ENCODE measurements at places on chromosomes 6 and 20.

DNA sequence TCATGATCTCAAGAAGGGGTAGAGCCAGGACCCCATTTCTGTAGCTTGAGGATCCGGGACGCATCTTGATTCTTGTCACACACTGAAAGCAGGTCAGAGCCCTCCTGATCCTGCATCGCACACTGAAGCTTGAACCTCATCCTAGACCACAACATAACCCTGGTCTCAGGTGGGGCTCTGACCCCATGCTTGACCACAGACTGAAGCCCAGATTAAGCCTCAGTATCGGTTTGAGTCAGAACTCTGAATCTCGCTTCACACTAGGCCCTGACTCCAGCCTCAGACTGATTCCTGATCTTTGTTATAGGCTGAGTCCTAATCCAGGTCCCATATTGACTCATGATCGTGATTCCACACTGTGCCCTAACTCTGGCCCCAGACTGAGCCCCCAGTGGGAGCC, 8.5 kb upstream of the RSPO4 start:
- no peak overlapping the region for H3K27ac ChIP-seq
- DNase-seq, result no peak
- H3K4me3 ChIP-seq, result no peak overlapping the region
- H3K27me3 ChIP-seq, result no peaks in the 10 kb centered on the region
- H3K4me1 ChIP-seq, result no peaks in the 10 kb centered on the region
- no peaks in the 10 kb centered on the region for H3K36me3 ChIP-seq

DNA sequence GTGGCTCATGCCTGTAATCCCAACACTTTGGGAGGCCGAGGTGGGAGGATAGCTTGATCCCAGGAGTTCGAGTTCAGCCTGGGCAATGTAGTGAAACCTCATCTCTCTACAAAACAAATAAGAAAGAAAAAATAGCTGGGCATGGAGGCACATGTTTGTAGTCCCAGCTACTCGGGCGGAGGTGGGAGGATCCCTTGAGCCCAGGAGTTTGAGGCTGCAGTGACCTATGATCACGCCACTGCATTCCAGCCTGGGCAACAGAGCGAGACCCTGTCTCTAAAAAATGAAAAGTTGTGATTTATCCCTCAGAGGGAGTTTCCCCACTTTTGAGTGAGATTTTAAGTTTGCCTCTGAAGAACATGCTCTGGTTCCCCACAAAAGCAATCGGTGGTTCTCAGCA, 17.4 kb upstream of the BMP7 start:
- no peak overlapping the region for H3K27ac ChIP-seq
- peaks cover 90% of the 10 kb centered on the region for H3K27me3 ChIP-seq
- no peaks in the 10 kb centered on the region for H3K4me1 ChIP-seq
- no peak for DNase-seq
- no peaks in the 10 kb centered on the region for H3K36me3 ChIP-seq

DNA sequence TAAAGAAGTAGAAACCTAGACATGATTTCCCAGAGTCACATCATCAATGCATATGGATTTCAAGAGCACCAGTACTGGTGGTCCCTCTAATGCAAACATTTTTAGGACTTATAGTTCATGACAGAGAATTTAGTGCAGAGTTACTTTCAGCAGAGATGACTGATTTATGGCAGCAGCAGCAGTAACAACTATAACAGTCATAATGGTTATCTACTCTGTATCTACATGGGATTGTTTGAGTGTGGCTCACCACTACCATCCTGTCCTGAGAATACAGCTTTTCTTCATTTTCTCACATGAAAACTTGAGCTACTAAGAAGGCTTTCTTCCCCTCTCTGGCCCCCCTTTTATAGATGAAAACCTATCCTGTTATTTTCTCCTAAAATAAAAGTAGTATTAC, 128.5 kb upstream of the ENPP5 start:
- DNase-seq, result no peak
- no peak overlapping the region for H3K27ac ChIP-seq
- H3K36me3 ChIP-seq, result no peaks in the 10 kb centered on the region
- H3K4me1 ChIP-seq, result no peaks in the 10 kb centered on the region
- no peak overlapping the region for H3K4me3 ChIP-seq

DNA sequence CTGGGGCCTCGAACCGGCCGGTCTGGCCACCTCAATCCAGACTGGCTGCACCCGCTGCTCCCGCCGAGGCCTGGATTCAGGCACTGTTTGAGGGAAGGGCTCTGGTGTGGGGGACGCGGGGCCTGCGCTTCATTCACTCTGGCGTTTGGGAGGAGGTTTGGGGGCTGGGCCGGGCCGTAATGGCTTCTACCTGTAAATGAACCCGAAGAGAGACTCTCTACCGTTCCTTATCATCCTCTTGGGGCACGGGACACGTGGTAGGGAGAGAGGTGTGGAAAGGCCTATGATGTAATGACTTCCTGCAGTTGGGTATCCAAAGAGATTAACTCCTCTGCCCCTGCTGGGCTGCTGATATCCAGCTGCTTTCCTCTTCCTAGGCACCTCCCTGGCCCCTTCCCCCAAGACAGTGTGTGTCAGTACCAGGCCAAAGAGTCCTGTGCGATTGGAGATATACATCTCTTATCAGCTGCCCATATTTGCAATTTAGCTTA, 1.8 kb downstream of the FOXO3 start:
- peak overlapping the region; percentile 90 for H3K4me3 ChIP-seq
- no peaks in the 10 kb centered on the region for H3K27me3 ChIP-seq
- peaks cover 20% of the 10 kb centered on the region for H3K36me3 ChIP-seq
- peak overlapping the region; percentile 59 for H3K27ac ChIP-seq
- peaks cover 51% of the 10 kb centered on the region for H3K4me1 ChIP-seq

DNA sequence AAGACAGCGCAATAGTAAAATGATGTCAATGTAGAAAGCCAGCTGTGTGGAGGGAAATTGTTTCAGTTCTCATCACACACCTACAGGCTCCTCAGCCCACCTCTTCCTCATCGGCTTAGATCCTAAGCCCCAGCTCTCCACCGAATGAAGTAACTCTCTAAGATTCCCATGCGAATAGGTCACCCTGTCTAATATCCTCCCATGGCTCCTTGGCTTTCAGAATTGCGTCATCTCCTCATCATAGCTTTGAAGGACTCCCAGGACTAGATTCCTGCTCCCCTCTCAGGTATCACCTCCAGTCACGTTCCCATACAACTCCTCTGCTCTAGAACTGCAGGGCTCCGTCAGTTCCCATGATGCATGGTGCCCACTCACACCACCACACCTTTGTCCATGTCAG, 16.2 kb upstream of the SLC22A16 start:
- no peaks in the 10 kb centered on the region for H3K36me3 ChIP-seq
- 0 out of 2 replicates have a peak, but pooled peaks cover 17% of the 10 kb centered on the region for H3K4me1 ChIP-seq
- DNase-seq, result no peak
- 0 out of 3 replicates have a peak, but pooled peaks cover 4% of the 10 kb centered on the region for H3K27me3 ChIP-seq
- H3K4me3 ChIP-seq, result no peak overlapping the region

DNA sequence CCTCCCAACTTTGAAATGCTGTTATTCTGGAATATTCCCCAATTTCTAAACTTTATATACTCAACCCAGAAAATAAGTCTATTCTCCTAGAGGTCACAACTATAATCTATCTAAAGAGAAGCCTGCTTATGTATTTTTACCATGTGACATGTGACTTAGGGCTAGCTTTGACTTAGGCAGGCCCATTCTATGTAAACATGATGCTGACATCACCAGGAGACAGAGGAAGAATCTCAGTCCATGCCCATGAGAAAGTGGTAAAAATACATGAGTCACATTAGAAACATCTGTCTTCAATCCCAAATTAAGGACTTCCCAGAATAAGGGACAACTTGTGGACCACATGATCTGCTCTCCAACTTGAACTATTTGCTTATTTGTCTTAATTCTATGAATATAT, 113.6 kb upstream of the ID4 start:
- DNase-seq, result no peak
- H3K36me3 ChIP-seq, result no peaks in the 10 kb centered on the region
- H3K4me3 ChIP-seq, result no peak overlapping the region
- H3K27me3 ChIP-seq, result peaks cover 15% of the 10 kb centered on the region
- no peak overlapping the region for H3K27ac ChIP-seq
- H3K4me1 ChIP-seq, result no peaks in the 10 kb centered on the region

DNA sequence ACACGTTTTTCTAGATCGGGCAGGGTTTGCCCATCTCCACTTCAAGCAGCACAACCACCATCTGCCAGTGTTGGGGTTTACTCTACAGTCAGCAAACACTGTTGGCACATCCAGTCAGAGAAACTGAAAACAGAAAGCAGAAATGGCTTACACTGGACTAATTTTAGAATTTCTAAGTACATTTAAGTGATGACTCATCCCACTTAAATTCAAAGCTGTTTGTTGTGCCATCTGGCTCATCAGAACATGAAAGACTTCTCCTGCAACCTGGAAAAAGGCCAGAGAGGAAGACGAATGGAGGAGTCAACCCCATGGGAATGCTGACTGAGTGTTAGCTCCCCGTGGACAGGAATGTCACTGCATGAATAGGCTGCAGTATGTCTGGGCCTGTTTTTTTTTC, 21.8 kb downstream of the FAM209B start:
- H3K36me3 ChIP-seq, result no peaks in the 10 kb centered on the region
- H3K4me1 ChIP-seq, result peaks cover 19% of the 10 kb centered on the region
- no peak overlapping the region for H3K27ac ChIP-seq
- DNase-seq, result peak; percentile 92

- no peak overlapping the region for H3K27ac ChIP-seq
- no peaks in the 10 kb centered on the region for H3K4me1 ChIP-seq
- no peaks in the 10 kb centered on the region for H3K36me3 ChIP-seq
- no peaks in the 10 kb centered on the region for H3K27me3 ChIP-seq
Measured at GRCh38 chr6:137956098-137956488, 89.0 kb downstream of the TNFAIP3 start.

GRCh38 chr6:97205966-97206365, 77.0 kb downstream of the MMS22L start:
- H3K4me1 ChIP-seq, result no peaks in the 10 kb centered on the region
- DNase-seq, result no peak
- H3K36me3 ChIP-seq, result no peaks in the 10 kb centered on the region
- H3K4me3 ChIP-seq, result no peak overlapping the region
- no peaks in the 10 kb centered on the region for H3K27me3 ChIP-seq

DNA sequence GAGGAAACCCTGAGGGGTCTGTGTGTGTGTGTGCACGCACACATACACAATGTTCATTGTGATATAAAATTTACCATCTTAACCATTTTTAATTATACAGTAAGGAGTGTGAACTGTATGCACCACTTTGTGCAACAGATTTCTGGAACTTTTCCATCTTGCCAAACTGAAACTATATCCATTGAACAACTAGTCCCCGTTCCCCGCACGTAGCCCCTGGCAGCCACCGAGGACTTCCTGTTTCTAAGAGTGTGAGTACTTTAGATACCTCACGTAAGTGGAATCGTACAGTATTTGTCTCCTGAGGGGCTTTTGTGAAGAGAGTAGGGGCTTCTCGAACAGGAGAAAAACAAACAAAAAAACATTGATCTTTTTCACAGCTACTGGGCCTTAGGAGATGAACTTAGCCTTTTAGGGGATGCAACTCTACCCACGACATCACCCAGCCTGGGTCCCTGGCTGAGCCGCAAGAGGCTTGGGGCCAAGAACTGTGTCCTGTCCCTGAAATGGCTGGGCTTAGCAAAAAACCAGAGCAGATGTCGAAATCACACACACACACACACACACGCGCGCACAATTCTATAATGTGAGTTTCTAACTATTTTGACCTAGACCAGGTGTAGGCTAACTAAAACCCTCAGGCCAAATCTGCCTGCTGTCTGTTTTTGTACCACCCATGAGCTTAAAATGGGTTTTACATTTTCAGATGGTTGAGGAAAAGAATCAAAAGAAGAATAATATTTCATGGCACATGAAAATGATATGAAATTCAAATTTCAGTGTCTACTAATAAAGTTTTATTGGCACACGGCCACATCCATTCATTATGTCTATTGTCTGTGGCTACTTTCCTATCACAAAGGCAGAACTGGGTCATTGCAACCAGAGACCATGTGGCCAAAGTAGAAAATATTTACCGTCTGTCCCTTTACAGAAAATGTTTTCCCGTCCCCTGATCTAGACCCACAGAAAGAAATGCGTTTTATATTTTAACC, 144.2 kb downstream of the EYA2 start:
- no peaks in the 10 kb centered on the region for H3K4me1 ChIP-seq
- peaks cover 24% of the 10 kb centered on the region for H3K27me3 ChIP-seq
- no peaks in the 10 kb centered on the region for H3K36me3 ChIP-seq
- H3K27ac ChIP-seq, result no peak overlapping the region
- no peak overlapping the region for H3K4me3 ChIP-seq

DNA sequence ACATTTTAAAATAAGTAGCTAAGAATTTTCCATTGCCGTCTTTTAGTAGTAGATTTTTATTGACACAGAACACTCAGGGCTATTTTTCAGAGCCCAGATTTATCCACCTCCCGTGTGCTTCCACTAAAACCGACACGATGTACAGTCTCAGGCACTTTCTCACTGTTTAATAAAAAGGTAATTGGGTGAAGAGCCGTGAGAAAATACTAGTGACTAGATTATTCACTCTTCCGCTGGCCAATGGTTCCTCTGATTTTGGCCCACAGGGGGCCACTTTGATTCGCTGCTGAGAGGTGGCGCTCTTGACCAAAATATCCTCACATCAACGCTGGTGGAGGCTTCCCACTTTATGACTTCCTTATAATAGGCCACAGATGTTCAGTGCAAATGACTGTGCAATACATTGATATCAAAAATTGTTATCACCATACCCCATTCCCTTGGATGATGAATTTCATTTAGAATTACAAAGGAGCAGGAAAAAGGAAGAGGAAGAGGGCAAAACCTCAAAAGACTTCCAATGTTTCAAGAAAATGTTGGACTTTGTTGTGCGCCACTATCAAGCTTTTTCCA, 12.3 kb upstream of the HDDC2 start:
- H3K36me3 ChIP-seq, result no peaks in the 10 kb centered on the region
- DNase-seq, result peak; percentile 53
- H3K4me1 ChIP-seq, result peaks cover 6% of the 10 kb centered on the region
- peaks cover 16% of the 10 kb centered on the region for H3K27me3 ChIP-seq
- H3K4me3 ChIP-seq, result no peak overlapping the region

Data from HepG2 (cell line).